ENCODE measurements at places on chromosomes 4 and X.
A peak's percentile ranks its signal among the peaks of the same experiment; 100 is the strongest.

DNA sequence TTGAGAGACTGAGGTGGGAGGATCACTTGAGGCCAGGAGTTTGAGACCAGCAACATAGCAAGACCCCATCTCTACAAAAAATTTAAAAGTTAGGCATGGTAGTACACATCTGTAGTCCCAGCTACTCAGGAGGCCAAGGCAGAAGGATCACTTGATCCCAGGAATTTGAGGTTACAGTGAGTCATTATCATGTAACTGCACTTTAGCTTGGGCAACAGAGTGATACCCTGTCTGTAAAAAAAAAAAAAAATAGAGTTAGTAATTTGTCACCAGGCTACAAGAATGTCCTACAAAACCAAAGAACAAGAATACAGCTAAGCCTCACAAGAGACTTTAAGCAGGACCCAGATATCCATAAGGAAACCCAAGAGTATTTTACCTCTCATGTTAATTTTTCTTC, 27.0 kb upstream of the RAB28 start:
- DNase-seq: no peak

- DNase-seq: no peak
These were observed 7.8 kb upstream of the PLS3 start for GRCh38 chrX:115553171-115553570.

- DNase-seq: no peak
These were observed 31.7 kb upstream of the SPRY1 start for GRCh38 chr4:123364906-123365305.

- no peak for DNase-seq
These were observed 3.2 kb upstream of the FGF2 start for GRCh38 chr4:122823476-122823875.

GRCh38 chr4:87865960-87866598, 33.3 kb downstream of the MEPE start:
- DNase-seq: no peak

- no peak for DNase-seq
These were observed 58.0 kb upstream of the H2AZ1 start for GRCh38 chr4:100008048-100008447.

DNA sequence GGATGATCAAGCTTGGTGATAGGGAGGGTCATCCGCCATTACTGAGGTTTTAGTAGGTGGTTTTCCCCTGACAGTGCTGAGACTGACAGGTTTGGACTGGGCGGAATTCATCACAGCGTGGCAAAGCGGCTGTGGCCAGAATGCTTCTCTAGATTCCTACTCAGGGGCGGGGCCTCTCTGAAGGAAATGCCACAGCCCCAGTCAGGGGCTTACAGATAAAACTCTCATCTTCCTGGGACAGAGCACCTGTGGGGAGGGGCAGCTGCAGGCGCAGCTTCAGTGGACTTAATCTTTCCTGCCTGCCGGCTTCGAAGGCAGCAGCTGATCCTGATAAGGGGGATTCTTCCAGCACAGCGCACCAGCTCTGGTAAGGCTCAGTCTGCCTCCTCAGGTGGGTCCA, 316.7 kb downstream of the RPA4 start:
- DNase-seq: no peak

DNA sequence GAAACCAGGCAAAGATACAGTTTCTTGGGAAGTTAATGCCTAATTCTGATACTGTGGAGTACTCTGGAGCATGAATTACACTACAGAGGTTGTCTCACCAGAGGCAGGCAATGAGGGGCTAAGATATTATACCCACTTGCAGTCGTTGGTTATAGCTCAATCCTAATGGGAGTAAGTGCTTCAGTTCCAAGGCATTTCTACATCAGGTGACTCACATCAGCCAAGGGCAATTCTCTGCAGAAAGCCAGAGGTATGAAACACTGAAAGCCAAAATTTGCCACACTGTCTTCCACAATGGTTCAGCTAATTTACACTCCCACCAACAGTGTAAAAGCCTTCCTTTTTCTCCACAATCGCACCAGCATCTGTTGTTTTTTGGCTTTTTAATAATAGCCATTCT, 174.0 kb upstream of the IL15 start:
- no peak for DNase-seq

GRCh38 chr4:41455206-41455605, 82.8 kb upstream of the LIMCH1 start:
- no peak for DNase-seq

GRCh38 chrX:19772096-19772821, 115.1 kb downstream of the SH3KBP1 start:
- no peak for DNase-seq

GRCh38 chr4:123649645-123650391, 253.2 kb downstream of the SPRY1 start:
- no peak for DNase-seq

- no peak for DNase-seq
These were observed 40.2 kb upstream of the NKX3-2 start for GRCh38 chr4:13584481-13584880.

- no peak for DNase-seq
These were observed 591 bp upstream of the ACSL4 start for GRCh38 chrX:109733613-109734083.

GRCh38 chr4:69764311-69764710, 3.9 kb upstream of the SULT1B1 start:
- DNase-seq: no peak

- no peak for DNase-seq
These were observed 77.4 kb downstream of the MTMR1 start for GRCh38 chrX:150770623-150771022.

DNA sequence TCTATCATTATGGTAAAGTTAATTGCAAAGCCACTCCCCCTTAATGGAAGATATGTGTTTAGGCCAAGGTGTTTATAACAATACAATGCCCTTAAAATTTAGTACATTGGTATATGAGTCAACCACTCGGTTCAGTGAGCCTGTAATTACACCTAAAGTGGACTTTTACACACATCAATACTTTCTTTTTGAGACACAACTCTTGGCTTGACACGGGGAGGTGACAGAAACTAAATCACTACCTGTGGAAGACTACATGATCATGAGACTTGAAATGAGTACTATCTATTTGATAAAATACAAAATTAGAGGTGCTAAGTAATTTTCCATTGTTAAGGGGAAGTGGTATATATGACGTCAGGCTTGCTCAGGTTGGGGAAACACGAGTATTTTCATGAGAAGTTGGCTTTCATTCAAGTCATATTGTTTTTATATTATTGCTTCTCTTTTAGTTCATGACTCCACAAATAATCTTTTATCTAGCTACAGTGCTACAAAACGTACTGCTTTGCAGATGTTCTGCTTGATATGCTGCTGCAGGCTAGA, 918.3 kb downstream of the ARAP2 start:
- no peak for DNase-seq

GRCh38 chrX:39262641-39263040, 461.4 kb downstream of the MID1IP1 start:
- DNase-seq: no peak

GRCh38 chr4:7552466-7552865, 117.7 kb upstream of the PSAPL1 start:
- no peak for DNase-seq

DNA sequence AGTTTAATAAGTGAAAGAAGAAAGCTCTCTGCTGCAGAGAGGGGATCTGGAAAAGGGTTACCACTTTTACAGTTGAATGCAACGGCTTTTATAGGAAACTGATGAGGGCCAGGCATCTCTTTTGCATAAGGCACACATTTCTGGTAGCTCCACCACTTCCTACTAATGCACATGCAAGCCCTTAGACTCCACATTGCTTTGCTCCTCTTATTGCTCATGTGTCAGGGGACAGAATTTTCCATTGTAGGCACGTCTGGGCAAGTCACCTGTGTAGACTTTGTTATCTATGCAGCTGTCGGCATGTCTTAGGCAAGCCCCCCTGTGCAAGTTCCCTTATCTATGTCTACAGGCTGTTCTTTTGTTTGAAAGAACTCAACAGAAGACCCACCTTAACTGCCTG, 294.6 kb upstream of the STS start:
- no peak for DNase-seq

GRCh38 chrX:135544338-135544948, 24.0 kb downstream of the INTS6L start:
- no peak for DNase-seq

GRCh38 chr4:155639704-155640523, 26.7 kb upstream of the GUCY1A1 start:
- no peak for DNase-seq

GRCh38 chr4:118762730-118763477, 73.0 kb downstream of the SEC24D start:
- no peak for DNase-seq

GRCh38 chr4:168831585-168831918, 178.5 kb downstream of the CBR4 start:
- no peak for DNase-seq

DNA sequence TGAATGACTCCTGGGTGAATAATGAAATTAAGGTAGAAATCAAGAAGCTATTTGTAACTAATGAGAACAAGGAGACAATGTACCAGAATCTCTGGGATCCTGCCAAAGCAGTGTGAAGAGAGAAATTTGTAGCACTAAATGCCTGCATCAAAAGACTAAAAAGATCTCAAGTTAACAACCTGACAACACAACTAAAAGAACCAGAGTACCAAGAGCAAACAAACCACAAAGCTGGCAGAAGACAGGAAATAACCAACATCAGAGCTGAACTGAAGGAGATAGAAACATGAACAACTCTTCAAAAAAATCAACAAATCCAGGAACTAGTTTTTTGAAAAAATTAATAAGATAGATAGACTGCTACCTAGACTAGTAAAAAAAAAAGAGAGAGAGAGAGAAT, 8.4 kb downstream of the CFAP299 start:
- no peak for DNase-seq

GRCh38 chr4:24991015-24991414, 39.7 kb downstream of the LGI2 start:
- no peak for DNase-seq

DNA sequence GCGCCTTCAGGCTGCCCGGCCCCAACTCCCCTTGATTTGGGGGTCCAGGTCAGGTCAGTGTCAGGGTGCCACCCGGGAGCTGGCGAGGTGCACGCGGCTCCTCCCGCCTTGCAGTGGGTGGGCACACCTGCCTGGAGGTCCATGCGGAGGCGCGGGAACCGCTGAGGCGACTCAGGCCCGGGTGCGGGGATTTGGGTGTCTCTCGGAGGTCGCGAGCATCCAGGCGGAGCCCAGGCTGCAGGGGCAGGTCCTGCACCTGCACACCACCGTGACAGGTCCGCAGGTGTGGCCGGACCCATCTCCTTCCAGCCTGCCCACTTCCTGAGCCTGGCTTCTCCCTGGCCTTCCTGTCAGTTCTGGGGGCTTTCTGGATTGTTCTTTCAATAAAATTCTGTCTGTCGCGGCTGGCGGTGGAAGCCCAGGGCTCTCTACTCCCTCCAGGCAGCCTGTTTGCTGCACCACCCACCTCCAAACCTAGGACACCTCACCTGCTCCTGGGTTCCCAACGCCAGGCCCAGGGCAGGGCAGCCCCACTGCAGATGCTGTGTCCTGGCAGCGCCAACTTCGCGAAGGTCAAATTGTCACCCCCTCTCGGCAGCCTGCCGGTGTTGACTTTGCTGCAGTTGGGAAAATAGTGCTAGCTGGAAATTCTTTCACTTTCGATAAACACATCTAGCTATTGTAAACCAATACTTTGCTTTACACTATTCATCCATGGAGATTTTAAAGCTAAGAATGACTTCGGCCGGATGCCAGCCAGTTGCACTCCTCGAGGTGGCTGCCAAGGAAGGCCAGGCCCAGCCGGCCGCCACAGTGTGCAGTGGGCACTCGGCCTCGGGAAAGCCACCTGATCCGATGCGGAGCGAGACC, 35.9 kb downstream of the FGFRL1 start:
- no peak for DNase-seq

DNA sequence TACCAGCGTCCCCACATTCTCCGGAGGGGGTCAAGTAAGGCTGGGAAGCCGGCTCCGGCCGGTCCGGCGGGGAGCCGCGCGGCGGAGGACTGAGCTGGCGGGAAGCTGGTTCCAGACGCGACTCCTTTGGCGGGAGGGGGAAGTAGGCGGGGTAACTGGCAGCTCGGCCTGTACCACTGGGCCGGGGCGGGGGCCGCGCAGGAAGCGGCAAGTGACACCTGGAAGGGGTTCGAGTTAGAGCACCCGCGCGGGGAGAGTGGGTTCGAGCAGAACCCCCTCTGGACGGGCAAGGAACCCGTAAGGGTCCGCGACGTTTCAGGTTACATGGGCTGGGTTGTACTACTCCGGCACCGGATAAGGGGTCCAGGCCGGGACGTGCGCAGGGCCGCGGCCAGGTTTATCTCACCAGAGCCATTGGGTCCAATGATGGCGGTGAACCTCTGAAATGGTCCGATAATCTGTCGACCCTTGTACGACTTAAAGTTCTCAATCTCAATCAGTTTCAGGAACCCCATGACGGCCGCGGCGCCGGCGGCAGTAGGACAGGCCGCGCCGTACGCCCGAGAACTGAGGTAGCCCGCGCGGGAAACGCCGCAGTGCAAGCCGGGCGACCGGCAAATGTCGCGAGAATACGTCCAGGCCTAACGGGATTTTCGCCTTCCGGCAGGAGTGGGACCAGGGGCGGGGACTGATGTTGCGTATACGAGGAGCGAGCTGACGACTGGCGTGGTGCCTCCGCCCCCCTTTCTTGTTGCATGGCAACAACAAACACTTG, at the start of gene SMC1A:
Gene SMC1A, minus strand, starts transcription at position 569 of the 775 bp plus-strand sequence. Its CDS starts 54 bp downstream, at position 515.
- peak; percentile 77 for DNase-seq

- DNase-seq: no peak
These were observed 12.5 kb upstream of the LCORL start for GRCh38 chr4:18034099-18034498.

- no peak for DNase-seq
These were observed 32.4 kb upstream of the TMEM131L start for GRCh38 chr4:153433754-153434105.

DNA sequence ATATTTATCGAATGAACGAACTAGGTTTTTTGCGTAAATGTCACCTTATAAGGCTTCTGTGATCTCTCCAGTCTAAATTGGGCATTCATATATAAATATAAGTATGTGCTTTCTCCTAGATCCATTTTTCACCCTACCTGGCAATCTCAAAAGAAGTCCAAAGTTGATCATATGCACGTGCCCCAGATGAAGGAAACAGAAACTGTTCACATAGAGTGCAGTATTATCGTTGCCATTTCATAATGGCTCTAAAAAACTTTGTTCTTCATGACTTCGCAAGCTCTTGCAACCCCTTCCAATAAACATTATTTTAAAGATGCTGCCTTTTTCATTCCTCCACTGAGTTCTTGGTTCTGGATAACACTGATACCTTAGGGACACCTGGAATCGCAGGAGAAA, 708 bp downstream of the INTS12 start:
- DNase-seq: no peak

DNA sequence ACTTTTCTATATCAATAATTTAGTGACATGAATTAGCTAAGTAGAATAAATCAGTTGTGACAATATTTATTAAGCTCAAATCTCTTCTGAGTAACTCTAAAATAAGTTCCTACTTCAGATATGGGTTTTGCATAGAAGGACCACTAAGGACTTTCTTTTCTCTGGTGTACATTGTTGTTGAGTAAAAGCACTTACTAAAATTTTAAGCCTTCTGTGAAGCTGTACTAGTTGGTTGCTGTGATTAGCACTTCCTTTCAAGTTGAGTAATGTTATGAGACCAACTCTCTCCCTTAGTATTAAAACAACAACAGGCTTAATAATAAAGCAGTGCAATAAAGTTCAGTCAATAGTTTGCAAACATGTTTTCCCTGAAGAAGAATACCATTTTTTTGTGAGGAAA, 667.4 kb upstream of the NDST4 start:
- no peak for DNase-seq

GRCh38 chrX:17732138-17732783, 5.0 kb upstream of the SCML1 start:
- DNase-seq: no peak

GRCh38 chrX:54748626-54749025, 49.4 kb downstream of the ITIH6 start:
- DNase-seq: no peak

- DNase-seq: no peak
These were observed 19.3 kb upstream of the CPE start for GRCh38 chr4:165359506-165359905.
